Endothelial cell of coronary artery (primary cell): ENCODE measurements at places on chromosomes 1 and 21. TPM values are rescaled to one million over a fixed set of nuclear protein-coding genes. Genes with fewer than 3 reads are reported as not detected.

Gene S100A7A
- total RNA-seq: not detected in 2 replicates

Gene SLC45A1
- total RNA-seq: 0.54 and 1.5 TPM in 2 replicates

Gene KRTAP7-1
- not detected in 2 replicates for total RNA-seq

Gene LCE3E
- not detected in 2 replicates for total RNA-seq

Gene L1TD1
- not detected in 2 replicates for total RNA-seq

Gene LCE1E
- not detected in 2 replicates for total RNA-seq

Gene DSTYK
- total RNA-seq: 10.6 and 12.2 TPM in 2 replicates

Gene NEK7
- 110 and 150 TPM in 2 replicates for total RNA-seq

Gene C1orf87
- not detected in 2 replicates for total RNA-seq

Gene TMEM269
- not detected in 2 replicates for total RNA-seq

Gene RXRG
- total RNA-seq: not detected in 2 replicates

Gene MMEL1
- 1.3 and 2.9 TPM in 2 replicates for total RNA-seq

Gene SH3D21
- 0.63 and 3.9 TPM in 2 replicates for total RNA-seq

Gene PI4KB
- 36.1 and 37.5 TPM in 2 replicates for total RNA-seq

Gene EVA1B
- total RNA-seq: 88.8 and 145 TPM in 2 replicates

Gene FAM151A
- not detected in 2 replicates for total RNA-seq

Gene GBP7
- not detected in 2 replicates for total RNA-seq

Gene KLHDC9
- total RNA-seq: 0.66 and 1.1 TPM in 2 replicates

Gene C1QTNF12
- 0.45 and 0.85 TPM in 2 replicates for total RNA-seq

Gene PRRX1
- 2.9 and 3.6 TPM in 2 replicates for total RNA-seq

Gene SV2A
- 0.54 and 1.6 TPM in 2 replicates for total RNA-seq

Gene TAF13
- 70.3 and 84.6 TPM in 2 replicates for total RNA-seq

Gene FCGR3A
- total RNA-seq: not detected in 2 replicates

Gene GPR137B
- 5.2 and 7.3 TPM in 2 replicates for total RNA-seq

Gene PODN
- total RNA-seq: 0.45 and 1.4 TPM in 2 replicates

Gene ASCL5
- total RNA-seq: not detected in 2 replicates

Gene RHBDL2
- 0.09 and 0.28 TPM in 2 replicates for total RNA-seq
